BJ (cell line): ENCODE measurements at places on chromosomes 5 and 9.

- DNase-seq, result peak; percentile 61
Observed at GRCh38 chr9:81737871-81738507, 48.6 kb upstream of the TLE1 start.

DNA sequence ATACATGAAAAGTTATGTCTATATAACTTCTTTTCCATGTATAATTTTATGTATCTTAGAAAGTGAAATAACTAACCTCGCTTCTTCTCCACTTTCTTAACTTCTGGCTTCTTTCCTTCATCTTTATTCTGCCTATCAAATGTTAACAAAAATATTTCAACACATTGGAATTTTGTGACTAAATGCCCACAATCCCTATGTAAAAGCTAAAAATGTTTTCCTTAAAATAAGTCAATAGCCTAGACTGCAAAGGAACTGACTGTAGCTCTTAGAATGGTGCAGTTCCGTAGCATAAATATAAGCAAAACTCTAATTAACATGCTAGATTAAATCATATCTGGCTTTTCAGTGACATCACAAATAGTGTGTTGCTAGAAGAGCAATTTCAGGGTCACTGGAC, 40.9 kb downstream of the PSIP1 start:
- DNase-seq, result no peak

GRCh38 chr9:13173553-13173952, 105.9 kb downstream of the MPDZ start:
- no peak for DNase-seq

- no peak for DNase-seq
Observed at GRCh38 chr5:69295088-69295754, 37.4 kb downstream of the CCDC125 start.

DNA sequence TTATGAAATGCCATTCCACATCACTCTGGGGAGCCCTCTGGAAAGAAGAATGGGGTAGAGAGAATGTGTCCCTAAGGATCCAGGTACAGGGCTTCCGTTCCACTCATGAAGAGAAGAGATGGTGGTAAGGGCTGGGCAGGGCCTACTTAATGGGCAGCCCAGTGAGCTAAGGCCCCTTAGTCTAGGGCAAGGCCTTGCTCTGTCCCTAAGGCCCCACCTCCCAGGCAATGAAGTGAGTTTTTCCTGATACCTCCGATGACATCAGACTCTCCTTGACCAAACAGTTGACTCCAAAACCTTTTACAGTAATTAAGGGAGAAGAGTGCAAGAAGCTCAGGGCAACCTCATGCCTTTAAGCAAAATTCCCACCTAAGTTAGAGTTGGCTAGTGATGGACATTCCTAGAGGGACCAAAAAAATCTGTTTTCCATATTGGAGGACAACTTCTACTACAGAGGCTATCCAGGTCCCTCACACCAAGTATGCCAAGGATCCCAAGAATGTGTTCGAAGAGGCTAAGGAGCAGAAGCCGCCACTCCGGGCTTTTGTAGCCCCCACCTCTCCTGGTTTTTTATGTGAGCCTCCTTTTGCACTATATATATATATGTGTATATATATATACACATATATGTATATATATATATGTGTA, 5.9 kb downstream of the KLF9 start:
- no peak for DNase-seq
